Astrocyte (in vitro differentiated cells and primary cell): ENCODE measurements at places on chromosomes 11 and 22. TPM values are rescaled to one million over a fixed set of nuclear protein-coding genes. Genes with fewer than 3 reads are reported as not detected.

CCDC81 gene
- 4.3 and 4.5 TPM in 2 replicates for total RNA-seq

FEN1 gene
- 13.6 and 13.8 TPM in 2 replicates for total RNA-seq

CDC42EP1 gene
- total RNA-seq = 106 and 109 TPM in 2 replicates

TM7SF2 gene
- 18.0 and 23.9 TPM in 2 replicates for total RNA-seq

OR2AG1 gene
- not detected in 2 replicates for total RNA-seq

CBLIF gene
- total RNA-seq = not detected in 2 replicates

- H3K4me1 ChIP-seq = no peaks in the 10 kb centered on the region
- no peaks in the 10 kb centered on the region for H3K36me3 ChIP-seq
- H3K27me3 ChIP-seq = no peaks in the 10 kb centered on the region
- no peak overlapping the region for H3K4me3 ChIP-seq
- no peak for DNase-seq
These were observed 17.5 kb upstream of the FOLR1 start for GRCh38 chr11:72174302-72175070.

DNA sequence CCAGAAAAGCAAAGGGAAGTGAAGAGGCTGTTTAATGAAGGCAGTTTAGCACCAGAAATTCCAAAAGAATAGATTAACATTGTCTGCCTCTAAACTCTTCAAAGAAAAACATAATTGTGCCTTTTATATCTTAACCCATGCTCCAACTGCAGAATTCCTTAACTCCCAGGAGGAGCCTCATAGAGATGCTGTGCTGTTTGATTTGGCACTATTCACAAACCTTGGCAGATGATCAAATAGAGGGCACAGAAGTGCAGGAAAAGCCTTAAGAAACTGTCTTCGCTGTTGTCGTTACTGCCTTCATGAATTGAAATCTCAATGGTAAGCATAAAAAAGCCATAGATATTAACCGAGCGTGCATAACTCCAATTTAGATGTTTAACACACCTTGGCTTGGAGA lies 124.1 kb upstream of the MPPED2 start:
- H3K4me1 ChIP-seq = no peaks in the 10 kb centered on the region
- no peak for DNase-seq
- no peak overlapping the region for H3K4me3 ChIP-seq
- no peaks in the 10 kb centered on the region for H3K27me3 ChIP-seq

DNA sequence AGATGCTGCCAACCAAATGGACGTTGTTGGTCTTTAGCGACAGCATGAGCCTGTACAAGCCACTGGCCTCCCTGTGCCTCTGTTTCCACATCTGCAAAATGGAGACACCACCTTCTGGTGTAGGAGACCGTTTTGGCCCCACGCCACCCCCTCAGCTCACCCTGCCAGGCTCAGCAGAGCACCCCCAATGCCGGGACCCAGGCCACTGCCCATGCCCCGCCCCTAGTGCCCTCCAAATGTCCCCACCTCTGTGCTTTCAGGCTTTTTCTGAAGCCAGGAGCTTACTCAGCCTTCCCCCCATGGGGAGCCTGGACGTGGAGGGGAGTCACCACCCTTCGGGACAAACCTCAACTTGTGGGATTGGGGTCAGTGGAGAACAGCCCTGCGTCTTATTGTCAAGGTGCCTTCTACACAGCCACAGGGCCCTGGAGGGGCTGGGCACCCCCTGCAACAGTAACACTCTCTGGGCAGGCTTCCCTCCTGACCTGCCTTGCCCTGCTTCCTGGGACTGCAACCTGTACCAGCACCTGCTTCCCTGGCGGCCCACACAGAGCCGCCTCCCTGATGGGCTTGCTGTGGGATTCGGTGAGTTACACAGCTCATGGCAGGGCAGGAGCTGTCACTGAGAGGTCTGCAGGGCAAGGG lies 24.6 kb upstream of the RTL6 start:
- no peak overlapping the region for H3K27ac ChIP-seq
- no peaks in the 10 kb centered on the region for H3K36me3 ChIP-seq
- H3K4me1 ChIP-seq = peaks cover 10% of the 10 kb centered on the region
- H3K4me3 ChIP-seq = no peak overlapping the region
- DNase-seq = no peak
- peaks cover 3% of the 10 kb centered on the region for H3K27me3 ChIP-seq

DNA sequence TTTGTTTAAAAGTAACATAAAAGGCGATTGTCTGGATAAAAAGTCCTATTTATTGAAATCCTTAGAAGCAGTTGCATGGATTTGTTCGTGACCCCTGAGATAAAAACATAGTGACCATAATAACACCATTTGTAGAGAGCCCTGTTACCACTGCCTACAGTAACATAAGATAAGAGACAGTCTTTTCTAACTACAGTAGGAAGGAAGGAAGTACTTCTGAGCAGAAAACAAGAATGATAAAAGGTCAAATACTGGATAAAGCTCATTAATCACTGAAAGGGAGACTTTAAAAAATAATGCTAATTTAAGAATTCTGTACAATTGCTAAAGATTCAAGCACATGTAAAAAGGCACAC lies 47.1 kb upstream of the SOX6 start:
- H3K27ac ChIP-seq = no peak overlapping the region
- no peak overlapping the region for H3K4me3 ChIP-seq
- no peaks in the 10 kb centered on the region for H3K36me3 ChIP-seq
- no peak for DNase-seq

DNA sequence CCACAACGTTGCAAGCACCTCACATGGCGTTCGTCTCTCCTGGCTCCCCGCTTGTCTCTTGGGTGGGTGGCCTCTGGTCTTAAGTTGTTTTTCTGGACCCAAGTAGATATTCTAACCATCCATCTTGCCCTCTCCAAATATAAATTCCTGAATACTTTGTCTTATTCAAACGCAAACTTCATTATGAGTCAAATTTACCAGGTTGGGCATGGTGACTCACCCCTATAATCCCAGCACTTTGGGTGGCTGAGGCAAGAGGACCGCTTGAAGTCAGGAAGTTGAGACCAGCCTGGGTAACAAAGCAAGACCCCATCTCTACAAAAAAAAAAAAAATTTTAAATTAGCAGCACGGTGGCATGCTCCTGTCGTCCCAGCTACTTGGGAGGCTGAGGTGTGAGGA lies 5.1 kb upstream of the IGSF9B start:
- DNase-seq = no peak
- H3K4me1 ChIP-seq = peaks cover 14% of the 10 kb centered on the region
- no peak overlapping the region for H3K27ac ChIP-seq
- H3K36me3 ChIP-seq = no peaks in the 10 kb centered on the region

DNA sequence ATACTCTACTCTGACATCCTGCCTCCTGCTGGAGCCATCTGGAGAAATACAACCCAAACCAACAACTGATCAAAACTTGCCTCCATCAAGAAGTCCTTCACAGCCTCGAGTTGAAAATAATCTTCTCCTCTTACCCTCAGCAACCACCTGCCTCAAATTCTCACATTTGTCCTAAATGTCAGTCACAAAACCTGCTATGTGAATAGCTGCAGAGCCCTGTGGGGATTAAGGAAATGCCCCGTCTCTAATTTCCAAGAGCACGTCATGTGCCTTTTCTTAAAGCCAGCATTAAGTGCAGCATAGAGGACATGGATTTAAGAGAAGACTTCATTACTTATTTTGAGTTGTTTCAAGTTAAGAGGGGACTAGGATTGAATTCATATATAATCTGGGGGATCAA lies 105.9 kb downstream of the TRPC6 start:
- H3K27ac ChIP-seq = no peak overlapping the region
- no peaks in the 10 kb centered on the region for H3K36me3 ChIP-seq
- H3K27me3 ChIP-seq = no peaks in the 10 kb centered on the region
- no peak for DNase-seq

- no peak overlapping the region for H3K4me3 ChIP-seq
- H3K27me3 ChIP-seq = no peaks in the 10 kb centered on the region
- no peak overlapping the region for H3K27ac ChIP-seq
- peaks cover 12% of the 10 kb centered on the region for H3K4me1 ChIP-seq
These were observed 2.9 kb downstream of the LDLRAD3 start for GRCh38 chr11:35946766-35947165.

DNA sequence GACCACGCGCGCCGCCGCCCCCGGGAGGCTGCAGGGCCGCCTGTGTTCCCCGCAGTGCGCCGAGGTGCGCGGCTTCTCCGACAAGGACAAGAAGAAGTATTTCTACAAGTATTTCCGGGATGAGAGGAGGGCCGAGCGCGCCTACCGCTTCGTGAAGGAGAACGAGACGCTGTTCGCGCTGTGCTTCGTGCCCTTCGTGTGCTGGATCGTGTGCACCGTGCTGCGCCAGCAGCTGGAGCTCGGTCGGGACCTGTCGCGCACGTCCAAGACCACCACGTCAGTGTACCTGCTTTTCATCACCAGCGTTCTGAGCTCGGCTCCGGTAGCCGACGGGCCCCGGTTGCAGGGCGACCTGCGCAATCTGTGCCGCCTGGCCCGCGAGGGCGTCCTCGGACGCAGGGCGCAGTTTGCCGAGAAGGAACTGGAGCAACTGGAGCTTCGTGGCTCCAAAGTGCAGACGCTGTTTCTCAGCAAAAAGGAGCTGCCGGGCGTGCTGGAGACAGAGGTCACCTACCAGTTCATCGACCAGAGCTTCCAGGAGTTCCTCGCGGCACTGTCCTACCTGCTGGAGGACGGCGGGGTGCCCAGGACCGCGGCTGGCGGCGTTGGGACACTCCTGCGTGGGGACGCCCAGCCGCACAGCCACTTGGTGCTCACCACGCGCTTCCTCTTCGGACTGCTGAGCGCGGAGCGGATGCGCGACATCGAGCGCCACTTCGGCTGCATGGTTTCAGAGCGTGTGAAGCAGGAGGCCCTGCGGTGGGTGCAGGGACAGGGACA lies 2.7 kb downstream of the NLRP6 start:
- no peaks in the 10 kb centered on the region for H3K36me3 ChIP-seq
- peaks cover 57% of the 10 kb centered on the region for H3K27me3 ChIP-seq
- no peaks in the 10 kb centered on the region for H3K4me1 ChIP-seq
- no peak overlapping the region for H3K27ac ChIP-seq

DNA sequence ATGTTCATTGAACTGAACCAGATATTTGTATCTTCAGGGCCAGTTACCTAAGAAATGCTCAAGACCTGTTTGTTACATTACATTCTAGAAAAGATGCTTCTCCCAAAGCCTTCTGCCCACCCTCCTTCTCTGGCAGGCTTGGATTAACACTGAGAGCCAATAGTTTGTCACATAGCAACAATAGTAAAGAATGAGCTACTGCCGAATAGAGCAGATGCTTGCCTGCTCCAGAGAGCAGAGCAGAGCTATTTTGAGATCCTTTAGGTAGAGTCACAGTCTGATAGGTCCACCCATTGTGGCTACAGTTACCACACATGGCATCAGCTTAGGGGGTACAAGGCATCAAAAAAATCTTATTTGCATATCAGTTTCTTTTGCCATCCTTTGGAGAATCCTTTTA lies 13.5 kb upstream of the EP300 start:
- no peaks in the 10 kb centered on the region for H3K4me1 ChIP-seq
- H3K4me3 ChIP-seq = no peak overlapping the region
- no peak for DNase-seq
- no peaks in the 10 kb centered on the region for H3K36me3 ChIP-seq
- H3K27ac ChIP-seq = no peak overlapping the region
- H3K27me3 ChIP-seq = peaks cover 7% of the 10 kb centered on the region

GRCh38 chr11:27451244-27451965 lies 21.2 kb downstream of the LGR4 start:
- DNase-seq = peak; percentile 48
- peaks cover 21% of the 10 kb centered on the region for H3K4me1 ChIP-seq

- DNase-seq = no peak
- H3K27me3 ChIP-seq = no peaks in the 10 kb centered on the region
- no peak overlapping the region for H3K27ac ChIP-seq
These were observed 13.0 kb upstream of the MCHR1 start for GRCh38 chr22:40666151-40666848.

GRCh38 chr11:124123622-124124021 lies 8.4 kb downstream of the VWA5A start:
- DNase-seq = no peak
- H3K4me3 ChIP-seq = no peak overlapping the region
- no peaks in the 10 kb centered on the region for H3K4me1 ChIP-seq
- no peak overlapping the region for H3K27ac ChIP-seq
- H3K36me3 ChIP-seq = peaks cover 5% of the 10 kb centered on the region

GRCh38 chr11:72363112-72363511 lies 71.2 kb downstream of the CLPB start:
- no peaks in the 10 kb centered on the region for H3K27me3 ChIP-seq
- no peaks in the 10 kb centered on the region for H3K36me3 ChIP-seq
- no peaks in the 10 kb centered on the region for H3K4me1 ChIP-seq
- no peak for DNase-seq

DNA sequence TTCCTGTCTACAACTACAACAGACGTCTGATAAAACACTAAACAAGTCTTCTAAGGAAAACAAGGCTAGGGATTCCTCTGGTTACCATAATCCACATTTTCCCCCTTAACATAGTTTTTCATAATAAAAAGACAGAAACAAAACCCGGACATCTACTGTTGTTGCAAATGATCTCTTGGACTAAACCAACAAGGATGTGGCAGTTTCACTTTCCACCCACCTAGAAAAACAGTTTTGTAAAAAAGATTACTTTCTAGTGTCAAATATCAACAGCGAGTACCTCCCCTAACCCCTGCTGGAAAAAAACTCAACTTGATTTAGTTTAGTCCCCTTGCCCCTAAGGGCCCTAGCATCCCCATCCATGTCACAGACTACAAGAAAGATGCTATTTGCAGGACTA lies 5.4 kb downstream of the GNG3 start:
- no peak overlapping the region for H3K27ac ChIP-seq
- H3K36me3 ChIP-seq = peaks cover 68% of the 10 kb centered on the region
- DNase-seq = no peak
- H3K4me3 ChIP-seq = no peak overlapping the region

DNA sequence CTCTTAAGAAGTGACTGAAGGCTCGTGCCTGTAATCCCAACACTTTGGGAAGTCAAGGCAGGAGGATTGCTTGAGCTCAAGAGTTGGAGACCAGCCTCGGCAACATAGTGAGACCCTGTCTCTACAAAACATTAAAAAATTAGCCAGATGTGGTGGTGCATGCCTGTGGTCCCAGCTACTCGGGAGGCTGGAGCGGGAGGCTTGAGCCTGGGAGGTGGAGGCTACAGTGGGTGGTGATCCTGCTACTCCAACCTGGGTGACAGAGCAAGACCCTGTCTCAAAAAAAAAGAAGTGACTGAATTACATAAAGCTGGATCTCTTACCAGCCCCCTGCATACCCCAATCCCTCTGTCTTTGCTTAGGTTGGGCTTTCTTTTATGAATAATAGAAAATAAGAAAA lies 58.1 kb downstream of the C22orf31 start:
- no peaks in the 10 kb centered on the region for H3K27me3 ChIP-seq
- H3K27ac ChIP-seq = no peak overlapping the region
- no peak overlapping the region for H3K4me3 ChIP-seq
- DNase-seq = no peak
- no peaks in the 10 kb centered on the region for H3K36me3 ChIP-seq

DNA sequence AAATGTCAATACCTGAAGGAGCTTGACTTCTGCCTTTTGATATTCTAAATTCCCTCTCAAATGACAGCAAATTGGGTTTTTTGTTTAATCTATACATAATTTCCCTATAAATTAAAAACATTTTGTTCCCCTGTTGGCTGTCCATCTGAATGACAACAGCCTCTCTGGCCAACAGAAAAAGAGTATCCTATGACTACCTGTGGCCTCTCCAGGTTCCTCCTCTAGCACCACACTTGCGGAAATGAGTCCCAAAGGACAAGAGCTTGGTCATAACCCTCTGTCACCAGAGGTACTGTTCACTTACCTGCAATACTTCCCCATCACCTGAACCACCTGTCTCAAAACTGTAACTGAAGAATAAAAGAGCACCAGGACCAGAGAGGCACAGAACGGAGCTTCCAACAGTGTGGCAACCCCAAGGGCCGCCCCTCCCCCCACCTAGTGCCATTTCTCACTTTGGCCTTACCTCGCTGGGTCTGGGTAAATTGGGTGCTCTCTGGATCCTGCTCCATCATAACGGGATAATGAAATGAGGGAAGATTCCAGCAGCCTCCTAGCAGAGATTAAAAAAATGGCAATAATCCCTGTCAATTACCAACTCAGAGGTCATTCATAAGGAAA lies 81.5 kb downstream of the AMBRA1 start:
- no peaks in the 10 kb centered on the region for H3K27me3 ChIP-seq
- no peak overlapping the region for H3K27ac ChIP-seq
- H3K36me3 ChIP-seq = no peaks in the 10 kb centered on the region
- no peak overlapping the region for H3K4me3 ChIP-seq
